ENCODE measurements at places on chromosomes 6 and 20.

DNA sequence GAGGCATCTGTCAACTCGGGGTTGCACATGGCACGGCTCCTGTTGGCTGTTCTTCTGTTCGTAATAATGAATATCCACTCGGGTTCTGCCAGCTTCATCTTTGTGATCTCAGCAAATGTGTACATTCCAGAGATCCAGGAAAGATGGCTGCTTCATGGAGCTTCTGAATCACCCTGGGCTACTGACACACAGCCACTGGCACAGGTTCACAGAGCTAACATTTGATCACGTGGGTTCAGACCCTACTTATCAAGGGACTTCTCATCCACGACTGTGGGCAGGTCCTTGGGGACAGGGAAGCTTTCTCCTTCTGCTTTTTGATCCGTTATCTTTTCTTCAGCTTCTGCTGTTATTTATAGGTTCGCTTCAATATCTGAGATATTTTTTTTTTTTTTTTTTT is 18.1 kb downstream of the PPP1R3G start:
- no peak for DNase-seq

DNA sequence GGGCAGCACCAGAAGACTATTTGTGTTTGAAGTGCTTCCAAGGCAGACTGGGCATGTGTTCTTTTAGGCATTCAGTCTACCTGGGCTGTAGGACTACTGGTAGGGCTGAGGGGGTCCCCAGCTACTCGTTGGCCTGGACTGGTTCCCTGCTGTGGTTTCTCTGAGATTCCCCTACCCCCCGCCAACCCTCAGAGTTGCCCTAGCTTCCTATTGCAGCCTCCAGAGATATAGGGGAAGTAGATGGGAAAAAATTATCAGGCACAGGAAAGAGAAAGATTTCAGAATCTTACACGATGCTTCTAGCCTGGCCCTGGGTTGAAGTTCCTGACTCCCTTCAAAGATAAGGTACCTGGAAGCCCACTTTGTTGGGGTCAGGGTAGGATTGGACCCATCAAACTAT is 22.5 kb downstream of the BRPF3 start:
- DNase-seq, result no peak

DNA sequence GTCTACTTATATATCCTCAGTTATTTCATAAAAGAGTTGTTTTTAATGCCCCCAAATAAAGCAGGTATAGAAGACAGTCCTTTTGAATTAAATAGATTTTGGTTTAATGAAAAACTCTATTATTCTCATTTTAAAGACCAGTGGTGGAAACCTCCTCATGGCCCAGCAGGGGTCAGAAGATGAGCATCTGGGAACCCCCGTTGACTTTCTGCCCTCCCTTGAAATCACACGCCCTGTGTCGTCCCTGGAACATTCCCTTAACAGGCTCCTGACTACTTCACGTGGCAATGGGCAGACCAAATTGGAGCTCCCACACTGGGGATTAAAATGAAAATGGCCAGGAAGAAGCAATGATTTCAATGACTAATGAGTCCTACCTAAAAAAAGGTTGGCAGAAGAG is 220.9 kb downstream of the KIF16B start:
- DNase-seq, result no peak

DNA sequence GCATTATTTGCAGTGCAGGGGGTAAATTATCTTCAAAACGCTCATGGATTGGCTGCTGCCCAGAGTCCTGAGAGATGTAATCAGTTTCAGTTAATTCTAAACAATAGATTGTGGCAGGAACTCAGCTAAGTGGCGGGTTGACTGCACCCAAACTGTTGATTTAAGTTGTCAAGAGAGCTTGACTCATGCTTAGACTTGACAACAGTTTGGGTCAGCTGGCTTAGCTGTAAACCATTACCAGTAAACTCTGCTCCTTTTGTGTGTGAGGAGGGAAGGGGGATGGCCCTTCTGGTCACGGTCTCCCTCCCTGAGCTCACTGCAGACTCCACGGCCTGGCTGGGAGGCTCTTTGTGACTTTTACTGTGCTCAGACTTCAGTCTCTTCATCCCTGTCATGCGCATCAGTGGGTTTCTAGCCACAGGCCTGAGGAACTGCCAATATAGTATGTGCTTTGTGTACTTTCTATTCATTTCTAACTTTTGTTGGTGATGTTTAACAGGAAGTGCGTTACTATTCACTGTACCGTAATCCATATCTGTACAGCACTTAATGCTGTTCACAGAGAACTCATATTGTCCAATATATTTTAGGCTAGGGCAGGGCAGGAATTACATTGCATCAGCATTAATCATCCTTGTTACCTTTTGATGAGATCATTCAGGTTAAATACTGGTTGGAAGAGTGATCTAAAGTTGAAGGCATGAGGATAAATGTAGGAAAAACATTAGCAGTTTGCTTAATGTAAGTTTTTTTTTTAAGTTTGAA is 488.3 kb downstream of the CDKAL1 start:
- DNase-seq, result no peak

DNA sequence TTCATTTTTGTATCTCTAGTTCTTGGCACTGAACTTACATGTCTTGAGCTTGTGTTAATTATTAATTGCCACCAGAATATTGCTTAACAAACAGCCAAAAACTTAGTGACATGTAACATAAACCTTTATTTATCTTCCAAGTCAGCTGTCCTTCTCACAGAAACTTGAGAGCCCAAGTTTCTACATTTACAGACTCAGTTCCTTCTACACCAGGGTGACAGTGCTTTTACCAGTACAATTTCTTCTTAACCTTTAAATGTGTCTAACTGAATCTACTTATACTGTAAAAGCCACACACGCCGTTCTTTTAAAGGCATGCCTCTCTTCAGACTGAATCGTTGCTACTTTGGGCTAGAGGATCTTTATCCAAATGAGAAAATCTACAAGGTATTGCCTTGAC is 539.2 kb downstream of the GRIK2 start:
- no peak for DNase-seq

DNA sequence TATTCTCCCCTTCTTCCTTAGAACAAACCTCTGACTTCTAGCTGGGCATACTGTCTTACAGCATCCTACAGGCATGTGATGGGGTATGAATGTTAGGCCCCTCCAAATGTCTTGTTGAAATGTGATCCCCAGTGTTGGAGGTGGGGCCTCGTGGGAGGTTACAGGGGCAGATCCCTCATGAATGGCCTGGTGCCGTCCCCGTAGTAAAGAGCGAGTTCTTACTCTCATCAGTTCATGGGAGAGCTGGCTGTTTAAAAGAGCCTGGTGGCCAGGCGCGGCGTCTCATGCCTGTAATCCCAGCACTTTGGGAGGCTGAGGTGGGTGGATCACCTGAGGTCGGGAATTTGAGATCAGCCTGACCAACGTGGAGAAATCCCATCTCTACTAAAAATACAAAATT is 15.5 kb downstream of the OVOL2 start:
- DNase-seq, result no peak

DNA sequence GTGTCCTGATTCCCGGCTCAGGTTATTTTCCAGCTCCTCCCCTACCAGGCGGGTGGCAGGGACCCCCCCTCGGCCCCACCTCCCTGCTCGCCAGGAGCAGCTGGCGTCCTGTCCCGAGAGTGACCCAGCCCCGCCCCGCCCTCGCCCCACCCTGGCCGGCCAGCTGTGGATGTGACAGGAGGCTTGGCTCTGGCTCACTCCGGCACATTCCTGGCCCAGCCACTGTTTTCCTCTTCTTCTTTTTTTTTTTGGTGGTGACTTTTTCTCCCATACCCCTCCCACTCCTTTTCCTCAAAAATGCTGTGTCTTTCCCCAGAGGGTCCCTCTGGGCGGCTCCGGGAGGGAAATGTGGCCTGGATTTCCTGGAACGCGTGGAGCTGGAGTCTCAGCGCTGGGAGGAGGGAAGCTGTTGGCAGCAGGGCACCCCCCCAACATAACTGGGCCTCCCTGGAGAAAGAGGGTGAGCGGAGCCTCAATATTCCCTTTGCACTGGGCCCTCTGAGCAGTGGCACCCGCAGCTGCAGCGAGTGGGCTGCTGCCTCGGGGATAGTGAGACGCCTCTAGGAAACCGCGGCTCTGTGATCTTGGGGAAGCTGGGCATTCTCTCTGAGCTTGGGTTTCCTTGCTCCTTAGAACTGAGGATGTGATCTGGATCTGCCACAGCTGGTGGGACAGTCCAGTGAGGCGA is 28.3 kb upstream of the CSNK2A1 start:
- DNase-seq, result no peak

DNA sequence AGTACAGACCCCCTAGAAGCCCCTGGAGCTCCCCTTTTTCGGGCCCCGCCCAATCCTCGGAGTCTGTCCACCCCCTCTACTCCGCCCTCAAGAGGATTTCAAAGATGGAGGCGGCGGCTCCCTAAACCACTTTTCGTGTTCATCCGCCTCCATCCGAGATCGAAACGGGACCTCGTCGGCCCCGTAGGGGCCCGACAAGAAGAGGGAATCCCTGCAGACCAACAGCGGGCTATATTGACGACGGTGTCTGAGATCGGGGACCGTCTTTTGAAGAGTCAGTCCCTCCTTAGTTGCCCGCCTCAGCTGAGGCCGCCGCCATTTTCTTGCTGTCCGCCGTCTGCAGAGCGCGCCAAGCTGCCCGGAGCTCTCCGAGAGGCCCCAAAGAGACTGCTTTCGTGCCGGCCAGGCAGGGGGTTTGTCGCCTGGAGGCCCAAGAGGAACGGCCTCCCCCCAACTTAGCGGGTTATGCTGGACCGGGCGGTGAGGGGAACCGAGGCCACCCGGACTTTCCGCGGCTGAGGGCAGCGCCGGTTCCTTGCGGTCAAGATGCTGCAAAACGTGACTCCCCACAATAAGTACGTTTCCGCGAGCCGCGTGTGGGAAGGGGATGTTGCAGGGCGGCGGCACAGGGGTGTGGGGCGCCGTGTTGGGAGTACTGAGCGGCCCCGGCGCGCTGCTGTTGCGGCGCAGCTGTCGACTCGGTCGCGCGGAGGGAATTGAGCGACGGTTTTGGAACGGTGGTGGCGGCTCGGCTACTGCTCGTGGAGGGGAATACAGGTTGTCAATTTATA is 4.2 kb downstream of the BRD2 start:
- no peak for DNase-seq

DNA sequence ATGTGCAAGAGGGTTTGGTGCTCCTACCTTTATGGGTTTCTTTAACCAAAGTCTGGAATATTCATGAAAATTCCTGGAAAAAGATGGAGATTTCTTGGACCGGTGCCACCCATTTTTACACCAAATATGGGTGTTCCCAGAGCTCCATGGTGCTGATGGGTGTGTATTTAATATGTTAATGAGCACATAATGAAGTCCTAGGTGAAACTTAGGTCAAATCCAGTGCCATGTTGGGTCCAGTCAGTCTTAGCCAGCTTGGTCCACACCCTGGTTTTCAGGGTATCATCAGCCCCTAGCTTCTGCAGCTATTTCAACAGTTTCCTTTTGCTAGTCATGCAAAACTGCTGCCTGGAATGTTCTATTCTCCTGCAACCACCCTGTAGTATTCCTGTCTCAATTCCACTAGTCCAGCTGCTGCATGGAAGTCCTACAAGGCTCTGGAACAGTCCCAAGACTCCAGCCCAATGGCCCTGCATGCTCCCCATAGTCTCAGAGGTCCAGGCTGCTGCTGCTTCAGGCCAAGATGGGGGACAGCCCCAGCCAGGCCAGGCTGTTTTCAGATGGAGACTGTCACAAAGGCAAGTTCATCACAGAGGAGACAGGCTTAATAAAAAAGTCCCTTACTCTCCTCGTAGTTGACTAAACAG is 31.8 kb downstream of the CST9L start:
- DNase-seq, result no peak

DNA sequence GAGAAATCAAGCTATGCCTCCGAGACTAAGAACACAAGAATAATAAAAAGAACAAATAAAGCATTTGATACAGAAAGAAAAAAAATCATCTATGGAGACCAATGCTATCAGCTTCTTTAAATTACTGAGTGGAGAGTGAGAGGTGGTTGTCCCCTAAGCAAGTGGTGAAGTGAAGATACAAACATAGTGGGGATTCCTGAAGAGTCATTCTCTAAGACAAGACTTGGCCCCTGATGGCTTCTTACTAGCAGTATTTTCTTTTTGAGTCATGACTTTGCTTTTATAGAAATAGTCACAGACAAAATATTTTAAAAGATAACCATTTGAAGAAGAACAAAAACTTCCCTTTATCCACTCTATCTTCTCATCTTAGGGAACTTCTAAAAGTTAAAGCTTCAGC is 261.4 kb upstream of the PRDM1 start:
- no peak for DNase-seq

GRCh38 chr6:6826961-6827360 is 238.4 kb downstream of the LY86 start:
- DNase-seq, result no peak

DNA sequence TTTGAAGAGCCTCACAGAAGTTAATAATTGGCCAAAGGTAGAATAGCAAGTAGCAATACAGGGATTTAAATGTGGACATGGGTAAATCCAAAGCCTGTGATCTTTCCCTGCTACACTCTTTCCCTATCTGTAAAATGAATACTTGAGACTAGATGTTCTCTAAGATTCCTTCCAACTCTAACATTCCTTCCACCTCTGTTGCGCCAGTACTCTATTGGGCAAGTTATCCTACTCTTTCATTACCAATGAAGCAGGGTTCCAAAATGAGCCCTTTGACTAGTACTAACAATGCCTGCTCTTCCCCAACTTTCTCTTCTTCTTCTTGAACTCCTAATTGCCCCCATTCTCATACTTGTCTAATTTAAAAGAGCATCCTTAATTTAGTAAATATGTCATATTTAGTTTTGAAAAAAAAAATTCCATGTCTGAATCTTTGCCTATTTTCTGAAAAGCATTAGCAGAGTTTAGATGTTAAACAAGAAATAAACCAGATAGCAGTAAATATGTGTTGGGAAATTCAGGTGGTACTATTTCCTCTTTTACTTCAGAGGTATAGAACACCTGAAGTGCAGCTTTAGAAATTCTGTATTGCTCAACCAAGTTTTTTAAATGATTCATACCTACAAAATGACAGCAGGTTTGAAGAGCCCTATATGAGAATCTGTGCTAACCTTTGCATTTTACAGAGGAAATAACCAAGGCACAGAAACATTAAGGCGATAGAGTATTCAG is 35.1 kb upstream of the RSPO3 start:
- DNase-seq, result no peak
